ENCODE measurements at places on chromosomes 4 and X.

DNA sequence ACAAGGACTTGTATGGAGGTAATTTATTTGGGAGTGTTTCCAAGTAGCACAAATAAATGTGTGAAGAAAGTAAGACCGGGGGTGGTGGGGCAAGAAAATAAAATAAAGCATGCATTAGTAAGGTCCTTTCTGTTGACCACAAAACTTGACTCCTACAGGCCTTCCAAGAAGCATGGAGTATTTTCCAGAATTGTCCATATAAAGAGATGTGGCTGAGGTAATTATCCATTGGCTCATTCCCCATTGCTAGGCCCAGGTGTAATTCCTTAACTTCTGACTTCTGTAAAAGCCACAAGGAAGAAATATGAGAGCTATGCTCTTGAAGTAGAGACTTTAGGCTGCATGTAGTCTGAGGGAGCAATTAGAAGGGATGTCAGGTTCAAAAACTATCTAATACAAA is 430.5 kb upstream of the PABPC4L start:
- no peak for DNase-seq

DNA sequence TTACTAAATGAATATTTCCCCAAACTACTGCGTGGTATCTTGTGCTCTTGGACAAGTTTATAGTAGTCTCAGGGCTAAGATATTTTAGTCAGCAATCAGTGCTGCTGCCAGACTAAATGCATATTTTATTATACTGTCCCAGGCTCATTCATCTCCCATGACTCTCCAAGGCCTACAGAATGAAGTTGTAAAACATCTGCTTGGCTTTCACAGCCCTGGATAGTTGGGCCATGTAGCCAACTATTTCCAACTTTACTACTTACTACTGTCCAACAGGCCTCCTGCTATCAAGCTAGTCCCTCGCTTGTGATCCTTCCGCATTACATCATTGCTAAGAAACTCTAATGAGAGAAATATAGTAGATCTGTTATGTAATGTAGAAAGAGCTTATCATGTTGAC is 31.4 kb downstream of the MAGEB16 start:
- DNase-seq, result no peak

DNA sequence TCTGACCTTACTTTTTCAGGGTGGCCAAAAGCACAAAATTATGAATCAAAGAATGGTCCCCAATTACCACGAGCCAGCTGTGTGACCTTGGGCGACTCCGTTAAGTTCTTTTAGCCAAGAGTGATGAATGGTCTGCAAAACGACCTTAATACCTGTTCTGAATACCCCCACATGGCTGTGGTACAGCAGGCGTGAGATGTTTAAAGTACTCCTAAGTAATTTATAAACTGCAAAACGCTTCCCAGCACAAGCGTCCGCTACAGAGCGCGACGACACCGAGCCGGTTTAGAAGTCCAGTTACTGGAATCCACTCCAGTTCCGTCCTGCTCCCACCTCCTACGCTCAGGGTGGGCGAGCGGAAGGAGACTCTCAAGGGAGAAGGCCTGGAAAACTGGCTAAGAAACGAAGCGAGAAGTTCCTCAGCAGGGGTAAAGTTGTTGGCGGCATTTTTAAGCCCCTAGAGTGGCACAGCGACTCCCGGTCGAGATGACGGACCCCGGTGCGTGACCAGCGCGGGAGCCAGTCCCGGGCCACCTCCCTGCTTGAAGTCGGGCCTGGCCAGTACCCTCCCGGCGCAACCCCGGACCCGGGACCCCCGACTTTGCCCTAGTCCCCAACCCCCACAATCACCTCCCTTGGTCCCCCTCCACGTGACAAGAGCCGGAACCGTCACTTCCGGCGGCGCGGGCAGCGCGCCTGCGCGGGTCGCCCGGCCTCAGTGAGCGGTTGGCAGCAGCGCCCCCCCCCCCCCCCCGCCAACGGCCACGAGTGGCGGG is 659 bp upstream of the BMP2K start:
- DNase-seq, result peak; percentile 39

- peak; percentile 14 for DNase-seq
Observed at GRCh38 chrX:22686138-22686541, 313.6 kb upstream of the DDX53 start.

DNA sequence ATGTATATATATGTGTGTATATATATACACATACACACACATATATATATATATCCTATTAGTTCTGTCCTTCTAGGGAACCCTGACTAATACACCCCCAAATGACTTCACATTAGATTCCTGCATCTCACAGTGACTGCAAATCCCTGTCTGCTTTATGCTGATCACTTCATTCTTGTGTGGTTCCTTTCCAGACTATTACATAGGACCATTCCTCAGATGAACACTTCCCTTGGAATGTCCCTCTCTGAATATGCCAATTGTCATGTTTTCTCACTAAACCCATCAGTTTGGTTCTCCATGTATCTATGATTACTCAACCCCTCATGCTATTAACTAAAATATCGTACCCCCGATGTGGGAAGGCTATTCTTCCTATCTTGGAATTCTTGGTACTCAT is 605.2 kb upstream of the NR3C2 start:
- DNase-seq, result no peak
